ENCODE measurements at places on chromosomes 4 and X.

DNA sequence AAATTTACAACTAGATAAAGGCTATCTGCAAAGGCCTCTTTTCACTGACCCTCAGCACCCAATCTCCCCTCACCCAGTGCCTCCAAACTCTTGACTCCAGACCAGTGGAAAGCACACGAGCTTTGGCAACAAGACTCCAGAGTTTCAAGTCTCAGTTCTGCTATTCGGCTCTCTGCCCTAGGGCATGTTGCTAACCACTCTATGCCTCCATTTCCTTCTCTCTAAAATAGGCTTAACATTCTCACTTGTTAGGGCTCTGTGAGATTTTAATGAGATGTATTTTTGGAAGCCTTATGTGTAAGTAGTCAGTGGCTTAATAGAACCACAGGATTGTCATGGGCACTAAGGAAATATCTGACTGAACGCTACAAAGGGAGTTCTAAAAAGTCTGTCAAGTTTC, 116.5 kb upstream of the IQCM start:
- DNase-seq: no peak

GRCh38 chr4:41307638-41308037, 50.9 kb downstream of the UCHL1 start:
- no peak for DNase-seq

- DNase-seq: no peak
Measured at GRCh38 chr4:153943738-153944415, 155.0 kb upstream of the SFRP2 start.

DNA sequence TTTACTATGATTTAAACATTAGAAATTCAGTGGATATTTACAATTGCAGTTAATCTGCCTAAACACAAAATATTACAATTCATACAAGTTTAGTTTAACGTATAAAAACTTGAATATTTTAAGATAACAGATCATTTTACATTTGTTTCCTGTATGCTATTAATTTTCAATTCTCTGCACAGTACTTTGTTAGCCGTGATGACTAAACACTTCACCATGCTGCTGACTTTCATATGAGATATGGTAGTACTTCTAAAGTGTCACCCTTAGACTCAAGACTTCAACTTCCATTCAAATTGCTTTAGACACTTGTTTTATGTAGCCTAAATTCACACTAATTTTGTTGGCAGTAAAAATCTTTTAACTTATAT, 1646.4 kb upstream of the ADGRL3 start:
- no peak for DNase-seq

GRCh38 chrX:8043121-8043520, 115.9 kb upstream of the PNPLA4 start:
- DNase-seq: no peak

- no peak for DNase-seq
Measured at GRCh38 chr4:150001815-150002214, 76.4 kb upstream of the DCLK2 start.

GRCh38 chr4:141417387-141417786, 196.7 kb downstream of the ZNF330 start:
- no peak for DNase-seq

DNA sequence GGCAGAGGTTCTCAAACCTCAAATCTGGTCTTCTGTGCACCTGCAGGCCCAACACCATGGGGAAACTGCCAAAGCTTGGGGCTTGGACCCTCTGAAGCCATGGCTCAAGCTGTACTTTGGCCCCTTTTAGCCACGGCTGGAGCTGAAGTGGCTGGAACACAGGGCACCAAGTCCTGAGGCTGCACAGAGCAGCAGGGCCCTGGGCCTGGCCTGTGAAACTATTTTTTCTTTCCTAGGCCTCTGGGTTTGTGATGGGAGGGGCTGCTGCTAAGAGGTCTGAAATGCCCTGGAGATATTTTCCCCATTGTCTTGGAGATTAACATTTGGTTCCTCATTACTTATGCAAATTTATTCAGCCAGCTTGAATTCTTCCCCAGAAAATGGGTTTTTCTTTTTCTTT, 18.3 kb upstream of the PI4K2B start:
- no peak for DNase-seq

DNA sequence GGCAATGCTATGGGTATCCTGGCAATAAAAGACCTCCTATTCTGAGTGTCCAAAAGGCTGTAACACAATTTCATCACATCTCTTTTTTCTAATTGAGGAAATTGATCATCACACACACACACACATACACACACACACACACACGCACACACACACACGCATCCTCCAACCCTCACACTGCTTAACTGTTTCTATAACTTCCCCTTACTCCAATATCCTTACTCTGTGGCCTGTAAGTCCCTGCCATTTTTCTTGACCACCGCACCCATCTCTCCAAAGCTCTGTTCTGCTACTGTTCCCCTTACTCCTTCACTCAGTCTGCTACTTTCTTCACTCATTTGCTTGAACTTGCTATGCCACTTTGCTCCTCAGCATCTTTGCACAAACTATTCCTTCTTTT, 115.6 kb downstream of the AMELX start:
- no peak for DNase-seq

GRCh38 chr4:187504974-187505797, 490.4 kb upstream of the ZFP42 start:
- no peak for DNase-seq

GRCh38 chr4:88196013-88196365, 37.5 kb upstream of the ABCG2 start:
- no peak for DNase-seq

DNA sequence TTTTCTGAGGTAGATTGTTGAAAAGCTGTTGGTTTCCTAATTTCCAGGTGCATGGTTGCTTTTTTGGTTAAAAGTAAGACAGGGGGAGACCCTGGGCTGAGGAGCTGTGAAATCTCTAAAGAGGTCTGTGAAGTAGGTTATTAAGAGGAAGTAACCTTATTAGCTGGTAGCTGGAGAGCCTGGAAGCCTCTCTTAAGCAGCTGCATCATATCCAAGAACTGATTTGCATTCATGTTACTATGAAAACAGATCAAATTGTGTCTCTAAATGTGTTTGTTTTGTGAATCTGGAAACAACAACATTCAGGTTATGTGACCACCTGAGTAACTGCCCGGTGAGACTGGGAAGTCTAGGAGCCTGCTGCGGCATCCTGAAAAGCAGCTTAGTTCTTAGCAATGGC, 54.1 kb downstream of the ARHGAP10 start:
- no peak for DNase-seq

DNA sequence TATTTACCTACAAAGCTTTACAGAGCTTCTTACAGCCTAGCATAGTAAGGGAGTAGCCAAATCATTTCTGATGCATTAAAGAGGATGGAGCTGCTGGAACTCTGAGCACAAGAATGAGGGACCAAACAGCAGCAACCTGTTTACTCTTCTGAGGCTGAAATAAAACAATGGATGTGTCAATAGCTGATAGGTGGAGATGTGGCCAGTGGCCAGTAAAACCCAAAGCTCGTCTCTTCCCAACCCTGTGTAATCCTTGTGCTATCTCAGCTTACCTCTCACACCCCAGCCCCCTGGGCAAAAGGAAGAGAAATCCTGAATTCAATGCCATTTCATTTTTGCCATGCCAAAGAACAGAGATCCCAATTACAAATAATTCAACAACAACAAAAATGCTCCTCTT, 446.7 kb upstream of the SMIM31 start:
- no peak for DNase-seq

DNA sequence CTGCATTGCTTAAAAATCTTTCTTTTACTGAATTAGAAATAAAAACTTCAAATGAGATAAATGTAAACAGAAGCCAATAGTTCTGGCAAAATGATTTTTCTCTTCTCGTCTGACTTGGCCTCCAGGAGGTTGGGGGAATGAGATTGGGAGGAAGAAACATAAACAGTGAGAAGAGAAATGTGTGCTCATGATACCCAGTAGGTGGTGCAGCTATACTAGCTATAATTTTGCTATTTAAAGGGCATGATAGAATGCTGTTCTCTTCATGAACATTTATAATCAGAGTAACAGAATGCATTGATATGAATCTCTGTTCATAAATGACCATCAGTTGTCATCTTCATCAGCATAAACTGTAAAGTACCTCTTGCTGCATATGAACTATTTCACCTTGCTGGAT, 85.5 kb downstream of the TACR3 start:
- no peak for DNase-seq

DNA sequence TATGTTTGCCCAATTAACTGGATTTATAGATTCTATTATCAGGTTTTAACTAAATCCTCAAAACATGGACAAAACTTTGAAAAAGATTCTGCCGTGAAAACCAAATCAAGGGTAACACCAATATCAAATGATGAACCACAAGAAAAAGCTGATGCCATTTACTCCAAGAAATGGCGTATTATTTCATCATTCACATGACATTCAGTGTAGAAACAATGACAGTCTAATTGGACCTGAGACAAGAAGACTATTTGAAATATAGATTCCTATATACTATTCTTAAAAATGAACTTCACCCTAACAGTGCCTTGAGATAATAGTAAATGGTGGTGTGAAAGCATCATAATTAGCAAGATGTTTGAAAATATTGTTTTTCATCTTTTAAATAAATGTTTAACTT, 4.8 kb downstream of the SLC25A31 start:
- no peak for DNase-seq

DNA sequence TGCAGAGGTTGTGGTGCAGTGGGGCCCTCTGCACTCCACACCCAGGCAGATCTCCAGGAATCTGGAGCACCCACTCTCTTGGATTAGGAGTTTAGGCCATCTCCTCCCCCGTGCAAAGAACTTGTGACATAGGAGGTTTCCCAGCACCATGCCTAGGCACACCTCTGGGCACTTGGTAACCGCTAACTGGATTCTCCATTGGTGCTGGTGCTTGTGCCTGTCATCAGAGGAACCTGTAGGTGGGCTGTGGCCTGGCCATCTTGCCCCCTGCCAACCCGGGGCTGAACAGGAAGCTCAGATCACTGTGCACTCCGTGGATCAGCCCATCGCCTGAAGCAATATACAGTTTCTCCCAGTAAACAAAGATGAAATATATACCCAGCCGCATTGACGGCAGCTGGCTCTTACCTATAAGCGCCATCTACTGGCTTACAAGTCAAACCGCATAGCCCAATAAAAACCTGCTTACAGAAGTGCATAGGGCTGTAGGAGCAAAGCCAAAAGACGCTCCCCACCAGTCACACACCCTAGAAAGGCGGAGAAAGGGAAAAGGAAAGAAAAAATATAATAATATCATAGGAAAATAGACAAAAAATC, 19.1 kb upstream of the TEX13B start:
- no peak for DNase-seq

Measured in C1 segment of cervical spinal cord (tissue), 14 donors.